ENCODE measurements at places on chromosomes 6 and 20.

DNA sequence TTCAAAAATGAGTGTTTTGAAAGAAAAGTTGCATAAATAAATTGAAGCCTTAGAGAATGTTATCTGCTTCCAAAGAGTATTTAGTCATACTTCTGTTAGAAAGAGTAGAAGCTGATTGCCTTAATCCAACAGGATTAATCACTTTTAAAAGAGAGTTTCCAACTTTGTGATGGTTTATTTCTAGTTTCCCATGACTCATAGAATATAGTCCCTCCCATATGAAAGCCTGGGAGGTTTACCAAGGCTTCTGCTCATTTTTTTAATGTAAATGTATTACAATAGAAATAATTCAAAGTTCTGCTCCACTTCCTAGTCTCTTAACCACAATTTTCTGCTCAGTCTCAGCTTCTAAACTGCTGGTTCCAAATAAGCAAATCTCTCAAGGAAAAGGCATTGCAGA, 118.0 kb upstream of the IRAK1BP1 start:
- DNase-seq: no peak

- DNase-seq: no peak
Observed at GRCh38 chr6:117615750-117616390, 13.6 kb upstream of the GOPC start.

GRCh38 chr6:33668914-33669313, 42.6 kb downstream of the UQCC2 start:
- DNase-seq: no peak

GRCh38 chr6:35624341-35625070, 64.2 kb downstream of the FKBP5 start:
- DNase-seq: no peak

DNA sequence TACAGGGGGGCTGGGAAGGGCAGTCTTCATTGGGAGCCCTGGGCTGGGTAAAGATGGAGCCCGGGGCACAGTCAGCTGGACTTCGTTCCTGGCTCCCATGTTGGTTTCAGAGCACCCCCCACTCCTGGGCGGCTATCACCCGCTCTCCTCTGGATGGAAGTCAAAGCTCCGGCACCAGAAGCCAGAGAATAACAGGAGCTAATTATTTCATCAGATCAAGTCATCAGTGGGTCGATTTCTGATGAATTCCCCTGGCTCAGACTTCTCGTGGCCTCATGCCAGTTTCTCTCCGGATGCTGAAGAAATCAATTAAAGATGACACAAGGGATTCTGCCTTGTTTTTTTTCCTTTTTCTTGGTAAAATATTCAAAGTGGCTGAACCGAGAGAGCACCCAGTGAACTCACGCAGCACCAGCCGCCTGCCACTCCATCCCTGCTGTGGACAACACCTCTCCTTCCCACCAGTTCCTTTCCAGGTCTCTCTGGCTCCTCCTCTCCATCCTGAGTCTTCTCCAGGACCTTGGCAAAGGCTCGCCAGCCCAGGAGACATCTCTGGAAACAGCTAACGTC, 22.5 kb downstream of the SULF2 start:
- no peak for DNase-seq

GRCh38 chr6:150503586-150504339, 95.9 kb upstream of the PLEKHG1 start:
- DNase-seq: no peak

DNA sequence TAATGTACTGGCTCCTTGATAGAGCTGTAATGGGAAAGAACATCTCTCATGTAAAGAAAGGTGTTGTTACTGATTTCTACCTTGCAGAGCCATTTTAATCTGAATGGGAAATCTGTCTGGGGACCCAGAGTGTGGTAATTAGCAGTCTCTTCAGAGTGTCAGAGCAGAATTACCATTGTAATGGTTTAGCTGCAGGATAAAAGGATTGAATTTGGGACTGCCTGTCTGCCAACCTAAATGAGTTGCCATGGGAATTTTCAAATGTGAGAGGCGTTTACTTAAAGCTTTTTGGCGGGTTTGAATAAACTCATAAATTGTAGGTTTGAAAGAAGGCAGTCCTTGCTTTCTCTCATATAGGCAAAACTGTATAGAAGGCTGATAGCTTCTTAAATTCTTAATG, 128.8 kb downstream of the QKI start:
- DNase-seq: no peak

GRCh38 chr20:31537890-31538289, 23.6 kb downstream of the HM13 start:
- no peak for DNase-seq

GRCh38 chr6:116536216-116536621, 9.3 kb downstream of the TRAPPC3L start:
- DNase-seq: no peak

DNA sequence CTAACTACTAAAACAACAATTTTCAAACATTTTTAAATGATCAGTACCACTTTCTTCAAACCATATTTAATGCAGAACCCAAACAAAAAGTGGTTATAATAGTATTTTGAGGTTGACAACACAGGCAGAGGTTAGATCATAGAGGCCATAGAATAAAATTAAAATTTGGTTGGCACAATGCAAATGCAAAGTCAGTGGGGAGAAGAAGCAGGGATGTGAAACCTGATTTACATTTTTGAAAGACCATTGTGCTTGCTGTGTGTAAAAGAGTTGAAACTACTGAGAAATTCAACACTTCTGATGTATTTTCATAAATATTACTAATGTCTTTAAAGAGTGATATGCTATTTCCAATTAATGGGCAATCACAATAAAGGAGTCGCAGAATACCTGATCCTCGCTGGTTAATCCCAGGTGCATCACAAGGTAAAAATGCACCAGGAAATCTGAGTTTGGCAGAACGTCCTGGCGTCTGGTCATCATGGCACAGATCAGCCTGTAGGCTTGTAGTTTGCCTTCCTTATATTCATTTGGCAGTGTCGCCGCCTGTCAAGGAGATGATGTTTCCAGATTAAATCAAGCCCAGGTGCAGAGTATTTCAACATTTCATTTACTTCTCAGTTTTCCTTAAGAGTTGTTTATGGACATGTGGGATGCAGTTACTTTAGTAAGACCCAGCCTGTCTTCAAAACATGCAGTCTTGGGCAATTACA, 141.2 kb downstream of the RALGAPA2 start:
- no peak for DNase-seq

DNA sequence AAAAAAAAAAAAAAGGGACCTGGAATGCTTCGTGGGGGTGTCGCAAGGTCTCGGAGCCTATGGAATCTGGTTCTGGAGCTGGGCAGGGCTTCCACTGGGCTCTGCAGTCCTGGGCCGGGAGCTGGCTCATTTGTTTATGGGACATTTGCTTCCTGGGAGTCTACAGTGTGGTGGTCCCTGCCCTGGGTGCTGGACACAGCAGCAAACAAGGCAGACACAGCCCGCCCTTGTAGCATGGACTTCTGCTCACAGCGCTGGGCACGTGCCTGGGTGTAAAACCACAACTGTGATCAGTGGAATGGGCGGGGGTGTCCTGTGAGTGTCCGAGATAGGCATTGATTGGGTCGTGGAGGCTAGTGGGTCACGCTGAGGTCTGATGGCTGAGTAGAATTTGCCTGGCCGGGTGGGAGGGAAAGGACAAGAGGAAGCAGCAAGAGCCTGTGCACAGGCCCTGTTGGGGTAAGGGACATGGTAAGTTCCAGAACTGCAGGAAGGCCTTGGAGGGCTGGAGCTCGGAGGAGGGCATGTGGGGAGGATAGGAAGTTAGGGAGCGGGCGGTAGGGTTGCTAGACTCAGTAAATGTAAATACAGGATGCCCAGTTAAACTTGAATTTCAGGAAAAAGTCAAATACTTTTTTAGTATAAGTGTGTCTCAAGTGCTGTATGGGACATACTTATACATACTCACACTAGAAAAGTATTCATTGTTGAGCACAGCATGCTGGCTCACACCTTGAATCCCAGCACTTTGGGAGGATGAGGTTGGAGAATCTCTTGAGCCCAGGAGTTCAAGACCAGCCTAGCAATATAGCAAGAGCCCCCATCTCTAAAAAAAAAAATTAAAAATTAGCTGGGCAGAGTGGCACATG, 61.3 kb upstream of the PMEPA1 start:
- DNase-seq: no peak

GRCh38 chr20:54267483-54268003, 59.7 kb downstream of the PFDN4 start:
- DNase-seq: no peak

DNA sequence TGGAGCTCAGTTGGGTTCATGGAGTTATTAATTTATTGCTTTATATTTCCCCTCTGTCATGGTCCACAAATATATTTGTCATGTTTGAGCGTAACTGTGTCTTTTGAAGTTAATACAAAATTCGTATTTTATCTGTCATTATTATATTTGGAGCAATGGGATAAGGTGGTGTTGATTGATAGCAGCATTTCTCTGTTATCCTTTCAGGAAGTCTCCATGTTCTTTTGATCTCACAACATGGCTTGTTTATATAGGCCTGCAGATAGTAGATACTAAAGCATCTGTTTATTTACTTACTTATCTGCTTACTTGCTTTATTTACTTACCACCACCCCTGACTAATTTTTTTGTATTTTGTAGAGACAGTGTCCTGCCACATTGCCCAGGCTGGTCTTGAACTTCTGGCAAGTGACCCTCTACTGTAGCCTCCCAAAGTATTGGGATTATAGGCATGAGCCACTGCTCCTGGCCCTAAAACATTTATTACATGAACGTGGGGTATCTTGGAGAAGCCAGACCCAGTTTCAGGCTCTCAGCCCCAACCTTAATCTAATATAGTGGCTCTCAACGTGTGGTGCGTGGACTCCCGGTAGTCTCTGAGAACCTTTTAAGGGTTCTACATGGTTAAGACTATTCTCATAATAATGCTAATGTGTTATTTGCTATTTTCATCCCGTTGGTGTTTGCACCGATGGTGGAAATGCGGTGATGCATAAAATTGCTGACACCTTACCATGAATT, 104.2 kb downstream of the NCOA3 start:
- DNase-seq: no peak

DNA sequence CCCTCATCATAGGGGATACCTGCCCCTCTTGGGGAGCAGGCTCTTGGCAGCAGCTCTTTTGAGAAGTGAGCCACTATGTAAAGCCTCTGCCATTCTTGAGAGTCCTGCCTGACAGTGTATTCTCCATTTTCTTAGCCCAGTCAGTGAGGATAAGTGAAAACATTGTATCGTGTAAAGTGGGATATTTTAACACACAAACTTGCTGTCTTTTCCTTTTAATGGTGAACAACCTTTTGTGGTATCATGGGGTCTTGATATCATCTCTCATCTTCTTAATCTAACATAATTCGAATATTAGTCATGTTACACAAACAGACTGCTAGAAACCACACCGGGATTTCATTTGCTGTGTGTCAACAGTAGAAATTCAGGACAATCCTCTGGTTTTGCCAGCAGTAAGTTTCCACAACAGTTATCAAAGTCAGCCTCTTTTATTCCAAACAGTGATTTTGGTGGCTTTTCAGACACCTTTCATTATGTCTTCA, 136.2 kb downstream of the HIVEP1 start:
- DNase-seq: no peak

- DNase-seq: no peak
Observed at GRCh38 chr20:5002077-5002413, 735 bp upstream of the SLC23A2 start.

GRCh38 chr6:122833021-122833491, 44.0 kb downstream of the SMPDL3A start:
- no peak for DNase-seq

DNA sequence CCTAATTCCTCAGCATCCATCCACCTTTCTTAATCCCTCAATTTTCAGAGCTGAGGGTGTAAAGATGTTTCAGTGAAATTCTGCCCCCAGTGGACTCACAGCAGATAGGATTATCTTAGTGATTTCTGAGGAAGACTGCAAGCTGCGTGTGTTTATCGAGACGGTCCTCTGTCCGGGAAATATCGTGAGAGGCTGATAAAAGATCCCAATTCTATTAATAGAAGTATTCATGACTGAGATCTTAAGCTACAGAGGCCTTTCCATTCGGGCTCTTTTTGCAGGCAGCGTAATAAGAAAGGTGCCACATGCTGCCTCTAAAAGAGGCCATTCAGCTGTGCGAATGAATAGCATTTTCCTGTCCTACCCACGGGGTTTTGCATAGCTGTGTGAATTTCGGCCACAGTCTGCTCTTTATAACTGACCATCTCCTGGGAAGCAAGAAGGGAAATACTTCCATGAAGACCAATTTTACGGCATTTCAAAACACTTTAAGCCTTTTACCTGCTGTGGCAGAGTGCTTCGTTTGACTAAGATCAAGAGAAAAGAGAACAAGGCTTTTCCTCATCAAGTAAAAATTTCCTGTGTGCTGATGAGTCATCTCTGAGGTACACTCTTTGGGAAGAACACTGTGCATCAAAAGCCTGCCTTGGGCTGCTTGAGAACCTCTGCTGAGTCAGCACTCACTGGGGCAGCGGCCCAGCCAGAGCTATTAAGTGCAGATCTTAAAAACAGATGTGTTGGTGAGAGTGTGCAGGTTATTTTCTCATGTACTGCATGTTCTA, 208.8 kb downstream of the ARHGAP18 start:
- no peak for DNase-seq

- DNase-seq: no peak
Observed at GRCh38 chr6:132087391-132087790, 136.2 kb upstream of the CCN2 start.

- DNase-seq: no peak
Observed at GRCh38 chr6:6901205-6901719, 206.5 kb upstream of the RREB1 start.

DNA sequence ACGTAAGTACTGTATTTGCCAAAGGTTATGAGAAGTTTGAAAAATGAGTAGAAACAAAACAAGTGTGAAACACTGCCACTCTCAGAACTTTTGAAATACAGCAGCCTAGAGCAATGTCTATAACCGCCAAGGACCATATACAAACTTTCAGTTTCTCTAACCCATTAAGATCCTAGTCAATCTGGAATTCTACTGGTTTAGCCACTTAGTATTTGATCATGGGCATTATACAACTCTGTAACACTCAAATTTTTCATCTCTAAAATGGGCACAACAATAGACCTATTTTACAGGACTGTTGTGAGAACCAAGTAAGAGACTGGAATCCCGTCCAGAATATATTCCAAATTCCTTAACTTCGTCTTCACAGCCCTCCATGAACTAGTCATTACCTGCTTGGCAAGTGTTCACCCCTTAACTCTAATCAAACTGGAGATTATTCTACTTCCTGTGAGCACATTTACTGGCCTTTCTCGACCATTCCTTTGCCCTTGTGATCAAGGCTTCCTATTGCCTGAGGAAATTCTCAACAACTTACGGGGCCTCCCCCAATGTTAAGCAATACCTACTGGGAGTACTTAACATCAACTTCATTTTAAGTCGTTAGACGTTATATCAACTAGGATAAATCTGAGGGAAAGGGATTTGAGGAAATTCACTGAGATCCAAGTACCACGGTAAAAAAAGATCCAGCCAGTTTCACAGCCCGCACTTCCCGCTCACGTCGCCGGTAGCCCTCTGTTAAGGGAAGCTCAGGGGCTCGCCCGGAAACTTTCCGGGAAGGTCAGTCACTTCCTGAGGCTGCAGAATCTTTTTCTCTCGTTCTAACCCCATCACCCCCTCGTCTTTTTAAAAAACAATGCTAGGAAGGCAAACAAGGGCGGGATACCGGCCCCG, 1.1 kb downstream of the EIF2S2 start:
- DNase-seq: no peak

GRCh38 chr20:18430172-18430826, 36.5 kb downstream of the DZANK1 start:
- DNase-seq: no peak

- no peak for DNase-seq
Observed at GRCh38 chr6:24492475-24492874, 2.3 kb upstream of the ALDH5A1 start.
